NCI-H1694 (cell line): ENCODE measurements at places on chromosomes 6 and 20.

DNA sequence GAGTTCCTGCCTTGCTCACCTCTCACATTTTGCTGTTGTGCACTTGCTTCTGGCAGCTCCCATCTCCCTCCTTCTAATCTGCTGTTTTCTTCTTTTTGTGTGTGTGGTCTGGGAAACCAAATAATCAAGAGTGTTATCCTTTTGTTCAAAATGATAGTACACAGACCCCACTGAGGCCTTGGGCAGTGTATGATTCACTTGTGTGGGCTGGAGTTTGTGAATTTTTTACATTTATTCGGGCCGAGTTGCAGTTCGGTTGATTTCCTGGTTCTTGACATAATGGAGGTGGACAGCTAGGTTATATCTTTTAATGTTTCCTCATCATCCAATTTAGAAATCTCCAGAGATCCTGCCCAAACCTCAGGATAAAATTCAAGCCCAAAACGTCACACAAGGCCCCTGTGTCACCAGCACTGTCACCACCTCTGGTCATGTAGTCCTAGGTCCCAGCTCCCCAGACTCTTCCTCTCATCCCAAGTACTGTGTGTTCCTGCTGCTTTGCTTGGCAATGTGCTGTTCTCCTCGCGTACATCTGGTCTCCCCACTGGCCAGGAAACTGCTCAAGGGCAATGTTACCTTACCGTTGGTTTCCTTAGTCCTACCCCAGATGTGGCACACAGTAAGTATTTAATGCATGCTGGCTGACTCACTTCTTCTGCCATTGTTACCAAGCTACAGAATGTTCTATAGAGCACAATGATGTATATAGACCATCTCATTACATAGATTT is 55.7 kb upstream of the PHACTR2 start:
- DNase-seq = no peak

DNA sequence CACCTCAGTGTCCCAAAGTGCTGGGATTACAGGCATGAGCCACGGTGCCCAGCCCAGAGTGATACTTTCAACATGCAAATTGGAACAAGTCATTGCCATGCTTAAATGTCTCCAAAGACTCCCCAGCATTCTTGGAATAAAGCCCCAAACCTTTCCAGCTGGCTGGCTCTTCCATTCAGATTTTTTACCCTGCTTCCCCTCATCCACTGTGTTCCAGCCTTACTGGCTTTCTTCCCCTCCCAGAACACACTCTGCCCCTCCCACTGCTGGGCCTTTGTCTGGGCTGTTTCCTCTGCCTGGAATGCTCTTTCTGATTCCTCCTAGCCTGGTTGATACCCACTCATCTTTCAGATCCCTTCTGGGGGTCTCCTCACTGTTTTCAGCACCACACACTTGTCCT is 40.1 kb upstream of the NNAT start:
- DNase-seq = no peak

GRCh38 chr6:17043148-17043522 is 58.7 kb upstream of the STMND1 start:
- DNase-seq = no peak

- no peak for DNase-seq
Observed at GRCh38 chr20:48627737-48628128, 200.1 kb downstream of the PREX1 start.

DNA sequence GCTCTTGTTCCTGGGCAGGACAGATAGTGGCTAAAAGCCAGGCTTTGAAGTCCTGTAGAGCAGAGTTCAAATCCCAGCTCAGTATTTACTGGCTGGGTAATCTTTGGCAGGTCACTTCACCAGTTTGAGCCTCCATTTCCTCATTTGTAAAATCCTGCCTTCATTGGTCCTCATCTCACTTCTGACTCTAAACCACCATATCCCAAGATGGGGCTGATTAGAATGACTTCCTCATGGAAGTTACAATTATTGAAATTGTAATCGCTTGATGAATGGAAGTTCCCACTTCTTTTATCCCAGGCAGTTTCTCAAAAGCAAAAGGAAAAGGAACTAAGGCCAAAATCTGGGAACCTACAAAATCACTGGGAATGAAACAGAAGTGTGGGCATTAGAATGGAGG is 35.9 kb upstream of the B4GALT5 start:
- DNase-seq = no peak

GRCh38 chr6:33272275-33273128 is 627 bp downstream of the RPS18 start:
- no peak for DNase-seq

GRCh38 chr6:72272958-72273357 is 348.9 kb upstream of the KCNQ5 start:
- no peak for DNase-seq

DNA sequence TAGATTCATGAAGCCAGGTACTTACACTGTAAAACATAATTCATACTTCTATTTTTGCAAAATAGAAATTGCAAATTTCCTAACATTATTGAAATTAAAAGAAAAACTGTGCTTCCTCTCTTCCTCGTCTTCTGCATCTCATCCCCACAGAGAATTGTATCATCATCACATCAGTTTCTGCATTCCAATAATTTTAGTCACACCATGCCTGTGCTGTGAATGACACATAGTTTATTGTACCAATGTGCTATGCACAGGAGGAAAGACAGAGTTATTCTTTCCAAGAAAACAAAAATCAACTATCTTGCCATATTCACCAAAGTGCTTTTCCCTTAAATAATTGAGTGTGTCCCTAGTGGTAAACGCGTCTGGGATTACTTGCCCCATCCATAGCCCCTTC is 38.1 kb upstream of the FAM135A start:
- DNase-seq = no peak

DNA sequence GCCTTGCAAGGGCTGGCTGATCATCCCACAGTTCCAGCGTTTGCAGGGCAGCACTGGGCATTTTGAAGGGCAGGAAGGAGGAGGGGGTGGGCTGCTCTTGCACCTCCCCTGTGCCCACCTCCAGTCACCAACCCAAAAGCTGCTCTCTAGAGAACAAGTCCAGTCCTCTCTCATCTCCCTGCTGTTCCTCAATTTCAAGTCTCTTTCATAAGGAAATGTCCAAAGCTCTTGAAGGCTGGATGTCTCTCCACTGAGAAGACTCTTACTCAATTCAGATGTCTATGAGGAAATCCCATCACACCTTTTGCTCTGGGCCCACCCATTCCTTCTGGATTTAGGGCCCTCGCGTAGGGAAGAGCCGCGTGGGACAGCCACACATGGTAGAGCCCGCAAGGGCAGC is 31.7 kb downstream of the WRNIP1 start:
- DNase-seq = no peak

GRCh38 chr20:17654649-17655285 is 27.3 kb downstream of the RRBP1 start:
- DNase-seq = no peak

- DNase-seq = no peak
Observed at GRCh38 chr6:38603496-38603895, 36.2 kb downstream of the BTBD9 start.

DNA sequence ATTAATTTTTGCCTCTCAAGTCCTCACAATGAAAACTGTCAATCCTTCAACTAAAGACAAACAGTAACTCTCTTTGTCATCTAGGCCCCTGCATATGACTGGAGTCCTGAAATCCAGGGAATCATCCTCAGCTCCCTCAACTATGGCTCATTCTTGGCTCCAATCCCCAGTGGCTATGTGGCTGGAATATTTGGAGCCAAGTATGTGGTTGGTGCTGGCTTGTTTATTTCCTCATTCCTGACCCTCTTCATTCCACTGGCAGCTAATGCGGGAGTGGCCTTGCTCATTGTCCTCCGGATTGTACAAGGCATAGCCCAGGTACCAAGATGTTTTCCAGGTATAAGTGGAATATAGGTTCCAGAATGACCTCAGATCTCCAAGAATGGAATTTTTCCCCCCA is 15.4 kb downstream of the SLC17A4 start:
- DNase-seq = no peak

DNA sequence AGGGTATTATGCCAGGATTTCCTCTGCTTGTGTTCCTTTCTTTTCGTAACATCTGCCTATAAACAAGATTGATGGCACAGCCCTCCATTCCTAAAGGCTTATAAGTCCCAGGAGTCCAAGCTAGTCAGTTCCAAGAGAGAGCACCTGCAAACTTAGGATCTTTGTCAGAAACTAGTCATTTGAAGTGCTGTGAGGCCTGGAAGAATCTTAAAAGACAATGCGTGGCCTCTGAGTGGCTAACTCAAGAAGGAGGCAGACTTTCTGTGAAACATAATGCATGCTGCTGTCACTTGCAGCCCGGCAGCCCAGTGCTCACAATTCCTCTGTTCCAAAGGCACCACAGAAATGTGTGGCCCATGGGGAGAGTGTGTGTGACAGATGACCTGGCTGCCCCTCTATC is 135.0 kb upstream of the SUPT3H start:
- no peak for DNase-seq

- no peak for DNase-seq
Observed at GRCh38 chr6:108627692-108628550, 67.2 kb downstream of the FOXO3 start.

- DNase-seq = no peak
Observed at GRCh38 chr6:51137777-51138176, 319.1 kb downstream of the TFAP2B start.

- no peak for DNase-seq
Observed at GRCh38 chr6:36968266-36968977, 13.9 kb downstream of the PI16 start.

GRCh38 chr20:43767686-43768474 is 41.1 kb upstream of the GTSF1L start:
- no peak for DNase-seq

DNA sequence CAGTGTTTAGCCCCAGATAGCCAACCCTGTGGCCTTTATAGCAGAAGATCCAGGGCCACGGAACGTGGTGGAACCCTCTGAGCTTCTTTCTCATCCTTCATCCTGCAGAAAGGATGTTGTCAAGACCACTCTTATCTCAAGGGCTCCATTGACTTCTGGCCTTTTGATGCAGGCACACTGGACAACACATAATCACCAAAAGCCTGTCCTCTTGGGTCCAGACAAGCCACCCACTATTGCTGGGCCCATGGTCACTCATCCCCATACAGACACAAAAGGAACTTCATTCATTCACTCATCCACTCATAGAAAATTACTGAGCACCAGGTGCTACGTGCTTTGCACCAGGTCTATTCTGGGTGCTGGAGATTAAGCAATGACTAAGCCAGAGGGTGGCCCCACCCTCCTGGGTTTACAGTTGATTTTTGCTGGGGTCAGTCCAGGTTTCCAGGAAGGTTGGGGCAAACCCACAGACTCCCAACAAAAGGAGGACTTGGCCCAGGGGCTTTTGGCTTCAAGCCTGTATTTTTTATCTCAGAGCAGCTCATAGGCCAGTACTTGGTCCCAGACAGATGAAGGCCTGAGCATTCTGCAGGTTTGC is 2.4 kb downstream of the CST8 start:
- no peak for DNase-seq

GRCh38 chr6:139981066-139981624 is 606.7 kb upstream of the CITED2 start:
- DNase-seq = no peak

GRCh38 chr6:14880052-14880451 is 365.8 kb upstream of the JARID2 start:
- DNase-seq = no peak

DNA sequence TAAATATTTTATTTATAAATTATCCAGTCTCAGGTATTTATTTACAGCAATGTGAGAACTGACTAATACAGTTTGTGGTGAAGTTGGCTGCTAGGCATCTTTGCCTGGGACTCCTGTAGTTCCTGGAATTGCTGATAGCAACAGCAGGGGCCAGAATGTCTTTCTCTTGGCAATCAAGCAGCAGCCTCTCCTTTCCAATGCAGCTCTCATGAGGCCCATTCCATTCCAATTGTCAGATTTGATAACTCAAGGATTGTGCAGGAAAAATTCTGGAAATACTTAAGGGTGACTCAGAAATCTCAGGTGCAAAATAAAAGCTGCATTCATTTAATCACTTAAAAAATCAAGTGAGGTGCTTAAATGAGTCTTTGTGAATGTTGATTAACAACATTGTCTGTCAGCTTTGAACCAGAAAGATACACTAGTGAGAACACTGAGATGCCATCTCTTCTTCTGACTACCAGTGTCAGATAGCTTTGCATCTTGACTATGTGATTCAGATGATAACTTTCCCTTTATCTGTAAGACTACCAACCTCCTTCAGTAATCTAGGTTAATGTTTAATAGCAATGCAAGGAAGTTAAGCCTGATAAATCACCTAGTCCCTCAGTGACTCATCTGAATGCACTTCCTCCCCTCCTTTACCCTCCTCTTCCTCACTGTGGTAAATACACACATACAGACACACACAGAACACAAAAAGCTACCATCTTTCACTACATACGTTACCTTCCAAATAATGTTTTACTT is 32.1 kb upstream of the COL21A1 start:
- no peak for DNase-seq

DNA sequence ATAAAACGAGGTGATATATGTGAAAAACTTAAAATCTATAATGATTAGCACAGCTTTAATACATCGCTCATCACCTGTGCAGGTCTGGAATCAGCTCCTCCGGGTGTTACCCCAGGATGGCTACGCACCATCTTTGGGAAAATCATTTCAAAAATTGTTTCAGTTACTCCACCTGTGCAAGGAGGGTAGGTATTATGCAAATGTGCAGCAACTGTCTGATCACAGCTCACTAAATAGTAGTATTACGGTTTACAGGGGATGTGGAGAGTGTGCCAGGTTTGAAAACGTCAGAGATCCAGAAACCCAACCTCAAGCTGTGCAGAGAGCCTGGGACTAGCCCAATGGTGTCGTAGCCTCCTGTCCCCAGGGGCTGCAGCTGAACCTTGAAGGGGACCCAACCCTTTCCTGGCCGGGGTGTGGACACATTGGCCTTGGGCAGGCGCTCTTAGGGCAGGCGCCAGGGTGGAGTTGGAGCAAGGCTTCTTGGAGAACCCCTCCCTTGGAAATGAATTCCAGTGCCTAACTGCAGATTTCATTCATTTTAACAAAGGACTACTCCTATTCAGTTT is 24.2 kb upstream of the SGK1 start:
- no peak for DNase-seq

DNA sequence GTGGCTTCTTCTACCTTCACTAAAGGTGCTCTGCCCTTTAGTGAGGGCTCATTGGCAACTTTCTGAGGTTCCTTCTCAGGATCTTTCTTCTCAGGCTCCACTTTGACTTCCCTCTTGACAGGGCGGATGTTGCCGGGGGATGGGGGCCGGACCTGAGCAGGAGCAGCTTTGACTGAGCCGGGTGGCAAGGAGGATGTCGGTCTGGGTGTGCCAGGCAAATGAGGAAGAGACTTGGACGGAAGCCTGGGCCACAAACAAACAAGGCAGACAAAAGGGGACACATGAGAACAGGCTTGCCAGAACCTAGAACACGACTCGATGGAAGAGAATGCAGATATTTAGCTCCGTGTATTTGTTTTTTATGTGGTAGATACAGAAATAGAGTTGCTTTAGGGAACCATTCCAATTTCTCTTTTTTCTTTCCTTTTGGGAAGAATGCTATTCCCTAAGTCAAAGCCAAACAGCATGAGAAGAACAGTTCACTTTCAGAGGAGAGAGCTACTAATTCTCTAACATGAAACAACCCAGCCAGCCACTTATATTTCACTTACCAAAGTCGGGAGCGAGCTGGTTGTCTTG is 76.2 kb upstream of the BCLAF1 start:
- no peak for DNase-seq

- DNase-seq = no peak
Observed at GRCh38 chr6:118708055-118708454, 56.7 kb upstream of the CEP85L start.

- no peak for DNase-seq
Observed at GRCh38 chr6:11067348-11067747, 23.2 kb upstream of the ELOVL2 start.

GRCh38 chr20:23639490-23639958 is 1.8 kb upstream of the CST3 start:
- no peak for DNase-seq

GRCh38 chr6:138726066-138726756 is 47.4 kb upstream of the CCDC28A start:
- no peak for DNase-seq

- DNase-seq = peak; percentile 51
Observed at GRCh38 chr6:108752733-108753590, 95.3 kb upstream of the ARMC2 start.
